Caki2 (cell line): ENCODE measurements at places on chromosomes 2 and 18.

DNA sequence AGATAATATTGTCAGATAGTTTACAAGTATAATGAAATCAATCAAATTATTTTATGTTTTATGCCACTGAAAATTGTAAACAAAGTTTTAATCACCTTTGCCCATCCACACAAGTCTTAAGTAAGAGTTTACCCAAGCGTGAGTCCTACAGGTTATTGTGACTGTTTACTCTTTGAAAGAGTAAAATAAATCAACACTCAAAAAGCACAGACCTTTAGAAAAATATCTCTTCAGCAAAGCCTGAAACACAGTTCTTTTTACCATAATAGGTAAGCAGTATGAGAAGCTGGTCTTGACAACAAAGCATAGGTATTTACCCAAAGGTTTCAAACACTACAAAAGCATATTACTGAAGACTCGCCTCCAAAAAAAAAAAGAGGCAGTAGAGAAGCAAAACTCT is 3.7 kb downstream of the ROCK2 start:
- DNase-seq = no peak

DNA sequence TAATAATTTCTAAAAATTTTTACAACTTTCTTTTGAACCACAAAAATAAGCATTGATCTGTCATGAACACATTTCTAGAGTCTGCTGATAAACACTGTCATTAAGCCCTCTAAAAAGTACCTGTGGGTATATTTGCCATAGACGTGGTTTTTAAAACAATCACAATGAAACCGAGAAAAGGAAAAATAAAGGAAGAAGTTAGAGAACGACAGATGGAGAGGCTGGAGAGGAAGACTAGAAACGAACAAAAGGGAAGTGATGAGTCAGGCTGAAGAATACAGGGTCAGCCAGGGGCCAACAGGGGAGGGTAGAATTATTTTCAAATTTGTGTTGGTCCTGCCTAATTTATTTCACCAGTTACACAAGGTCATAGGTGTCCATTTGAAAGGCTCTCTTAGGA is 62.0 kb downstream of the MYL12B start:
- DNase-seq = no peak

DNA sequence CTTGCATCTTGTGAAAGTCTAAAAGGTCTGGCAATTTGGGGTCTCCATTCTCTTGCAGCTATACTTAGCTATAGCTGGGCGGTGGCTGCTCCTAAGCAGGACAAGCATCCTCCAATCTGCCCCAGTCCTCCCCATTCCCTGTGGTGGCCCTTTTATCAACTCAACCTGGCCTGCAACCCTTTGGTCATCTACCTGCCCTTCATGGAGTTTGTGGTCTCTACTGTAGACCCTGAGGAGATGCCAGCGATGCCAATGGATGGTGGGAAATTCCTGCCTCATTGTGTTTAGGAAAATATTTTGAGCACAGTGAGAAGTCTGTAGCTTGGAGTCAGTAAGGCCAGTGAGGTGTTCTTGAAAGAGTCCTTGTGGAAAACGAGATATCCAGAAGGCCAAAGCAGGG is 143.4 kb downstream of the CAPN13 start:
- no peak for DNase-seq

- DNase-seq = peak; percentile 57
Measured at GRCh38 chr2:189393440-189394111, 47.7 kb upstream of the WDR75 start.

DNA sequence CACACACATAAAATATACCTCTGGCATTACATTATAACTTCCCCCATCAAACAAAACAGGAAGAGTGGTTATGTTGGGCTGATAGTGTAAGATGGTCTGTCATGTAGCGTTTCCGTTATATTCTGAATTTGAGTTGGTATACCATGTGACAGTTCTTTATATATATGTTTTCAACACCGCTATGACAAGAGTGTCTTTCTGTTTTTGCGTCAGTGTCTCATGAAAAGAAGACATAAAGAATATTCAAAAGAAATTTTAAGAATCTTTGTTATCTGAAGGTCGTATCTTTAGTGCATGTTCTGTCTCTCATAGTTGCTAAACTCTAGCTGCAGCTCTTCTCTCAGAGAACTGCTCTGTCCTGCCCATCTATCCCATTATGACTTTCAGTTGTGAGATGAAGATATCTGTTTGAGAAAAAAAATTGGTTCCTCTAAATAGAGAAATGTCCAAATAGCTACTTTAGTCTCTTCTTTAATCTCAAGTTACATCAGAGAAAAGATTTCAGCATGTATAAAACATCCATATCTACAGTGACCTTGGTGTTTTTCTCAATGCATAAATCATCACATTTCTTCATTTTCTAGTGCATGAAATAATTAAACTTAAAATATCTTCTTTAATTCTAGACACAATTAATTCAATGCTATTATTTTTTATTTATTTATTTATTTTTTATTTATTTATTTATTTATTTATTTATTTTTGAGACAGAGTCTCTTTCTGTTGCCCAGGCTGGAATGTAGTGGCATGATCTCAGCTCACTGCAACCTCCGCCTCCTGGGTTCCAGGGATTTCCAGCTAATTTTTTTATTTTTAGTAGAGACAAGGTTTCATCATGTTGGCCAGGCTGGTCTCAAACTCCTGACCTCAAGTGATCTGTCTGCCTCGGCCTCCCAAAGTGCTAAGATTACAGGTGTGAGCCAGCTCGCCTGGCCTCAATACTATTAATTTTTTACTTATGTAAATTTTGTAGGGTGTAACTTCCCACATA is 24.3 kb upstream of the PSME4 start:
- DNase-seq = no peak

GRCh38 chr2:192047315-192048107 is 147.2 kb downstream of the TMEFF2 start:
- no peak for DNase-seq

DNA sequence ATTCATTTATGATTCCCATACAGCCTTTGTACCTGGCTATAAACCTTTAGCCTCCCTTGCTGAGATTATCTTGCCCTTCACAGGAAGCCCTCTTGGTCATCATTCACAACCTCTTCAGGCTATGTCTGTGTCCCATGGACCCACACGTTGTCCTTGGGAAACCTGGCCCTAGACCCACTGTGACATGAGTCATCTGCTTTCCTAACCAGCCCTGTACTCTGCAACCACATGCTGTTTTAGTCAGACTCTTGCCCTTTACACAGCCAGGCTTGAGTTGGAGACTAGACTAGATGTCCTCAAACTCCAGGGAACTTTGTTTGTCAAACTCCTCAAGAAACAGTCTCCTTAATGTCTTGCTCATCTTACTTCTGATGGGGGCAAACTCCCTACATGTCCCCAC is 229.3 kb upstream of the ZSWIM2 start:
- no peak for DNase-seq

- no peak for DNase-seq
Measured at GRCh38 chr2:184413671-184414229, 184.6 kb upstream of the ZNF804A start.

DNA sequence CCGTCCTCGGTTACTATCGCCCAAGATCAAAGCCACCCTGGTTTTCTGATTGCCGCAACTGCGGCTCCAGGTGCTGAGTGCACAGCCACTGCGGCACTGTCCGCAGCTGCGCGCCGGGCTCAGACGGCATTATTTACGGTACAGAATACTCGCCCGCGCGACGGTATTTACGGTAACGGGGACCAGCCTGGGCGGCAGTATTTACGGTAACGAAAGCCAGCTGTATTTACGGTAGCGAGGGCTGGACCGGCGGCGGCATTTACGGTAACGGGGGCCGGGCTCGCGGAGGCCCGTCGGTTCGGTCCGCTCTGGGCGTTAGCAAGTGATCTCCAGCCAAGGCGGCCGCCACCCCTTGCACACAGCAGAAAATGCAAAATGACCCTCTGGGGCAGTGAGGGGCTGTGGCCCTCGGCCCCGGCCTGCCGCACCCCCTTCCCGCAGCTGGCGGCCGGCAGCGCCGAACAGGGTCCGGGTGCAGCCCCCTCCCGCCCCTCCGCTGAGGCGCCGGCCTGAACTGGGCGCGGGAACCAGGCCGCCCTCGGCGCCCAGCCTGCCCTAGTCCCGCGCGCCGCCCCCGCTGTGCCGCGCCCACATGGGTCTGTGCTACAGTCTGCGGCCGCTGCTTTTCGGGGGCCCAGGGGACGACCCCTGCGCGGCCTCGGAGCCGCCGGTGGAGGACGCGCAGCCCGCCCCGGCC is at the start of gene GNAL:
GNAL (plus strand) TSS at position 293 of the 697 bp plus-strand sequence; CDS start at position 593, 300 bp downstream.
- peak; percentile 74 for DNase-seq

DNA sequence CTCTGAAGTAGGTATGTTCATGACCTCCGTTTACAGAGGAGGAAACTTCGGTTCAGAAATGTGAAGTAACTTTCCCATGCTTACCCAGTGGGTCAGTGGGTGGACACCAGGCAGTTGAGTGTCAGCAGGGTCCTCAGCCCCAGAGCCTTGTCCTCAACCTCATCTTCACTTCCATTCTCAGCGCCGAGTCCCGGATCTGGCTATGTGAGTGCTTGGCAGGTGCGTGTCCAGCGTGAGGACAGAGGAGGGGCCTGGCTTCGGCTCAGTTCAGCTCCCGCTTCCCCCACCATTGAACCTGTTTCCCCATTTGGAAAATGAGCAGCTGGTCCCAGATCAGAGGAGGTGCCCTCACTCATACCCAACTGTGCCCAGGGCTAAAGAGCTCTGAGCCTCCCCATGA is 267.6 kb downstream of the ATAD2B start:
- no peak for DNase-seq

- peak; percentile 27 for DNase-seq
Measured at GRCh38 chr2:48347712-48348111, 182.2 kb upstream of the STON1 start.

- DNase-seq = no peak
Measured at GRCh38 chr2:217610401-217610814, 392.4 kb downstream of the TNS1 start.

DNA sequence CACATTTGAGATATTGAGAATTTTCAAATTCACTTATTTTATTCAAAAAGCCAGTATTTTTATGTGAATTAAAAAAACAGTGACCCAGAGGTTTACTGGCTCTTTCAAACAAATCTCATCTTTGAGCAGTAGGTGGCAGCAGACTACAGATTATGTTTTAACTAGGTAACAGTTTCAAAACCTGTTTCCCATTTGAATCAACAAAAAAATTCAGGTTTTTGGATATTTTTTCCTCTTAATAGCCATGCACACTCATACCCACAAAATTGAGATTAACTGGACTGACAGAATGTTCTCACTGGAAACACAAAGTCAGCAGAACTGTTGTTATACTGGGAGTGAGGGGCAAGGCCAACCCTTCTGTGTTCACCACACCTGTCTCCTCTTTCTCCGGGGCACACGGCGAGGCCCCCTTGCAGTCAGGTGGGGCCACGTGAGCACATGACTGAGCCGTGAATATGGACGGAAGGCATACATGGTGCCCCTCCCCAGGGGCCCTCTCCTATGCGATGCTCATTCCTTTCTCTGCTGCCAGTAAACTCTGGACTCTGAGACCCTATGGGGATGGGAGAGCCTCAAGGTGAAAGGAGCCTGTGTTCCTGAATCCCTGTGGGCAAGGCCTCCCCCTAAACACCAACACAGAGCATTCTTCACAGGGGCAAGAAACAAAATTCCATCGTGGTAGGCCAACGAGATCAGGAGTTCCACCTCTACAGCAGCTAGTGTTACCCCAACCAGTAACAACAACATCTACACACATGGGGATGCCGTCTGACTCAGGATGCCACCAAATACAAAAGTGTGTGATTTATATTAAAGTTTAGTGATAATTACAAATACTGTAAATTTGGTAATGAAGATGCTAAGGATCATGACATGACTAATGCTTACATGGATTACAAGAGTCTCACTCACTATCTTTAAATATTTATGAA is 80.4 kb downstream of the LPIN2 start:
- peak; percentile 41 for DNase-seq

DNA sequence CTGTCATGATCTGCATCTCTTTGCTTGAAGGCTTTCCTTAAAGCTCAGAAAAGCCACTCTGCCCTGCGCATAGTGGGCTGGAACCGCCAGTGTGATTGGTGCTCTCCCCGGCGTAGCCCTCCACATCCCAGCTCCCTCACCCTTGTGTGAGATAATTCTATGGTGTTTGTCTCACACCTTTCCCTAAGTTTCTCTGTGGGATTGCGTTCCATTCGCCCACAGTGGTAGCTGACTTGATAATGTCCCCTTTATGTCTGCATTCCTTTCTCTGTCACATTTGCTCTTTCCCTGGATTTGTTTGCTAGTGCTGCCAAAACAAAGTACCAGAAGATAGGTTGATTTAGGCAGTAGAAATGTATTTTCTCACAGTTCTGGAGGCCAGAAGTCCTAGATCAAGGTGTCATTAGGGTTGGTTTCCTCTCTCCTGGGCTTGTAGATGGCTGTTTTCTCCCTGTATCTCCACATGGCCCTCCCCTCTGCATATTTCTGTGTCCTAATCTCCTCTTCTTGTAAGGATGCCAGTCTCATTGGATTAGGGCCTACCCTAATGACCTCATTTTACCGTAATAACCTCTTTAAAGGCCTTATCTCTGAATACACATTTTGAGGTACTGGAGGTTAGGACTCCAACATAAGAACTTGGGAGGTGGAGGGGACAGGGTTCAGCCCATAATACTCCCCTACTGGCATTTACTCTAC is 7.4 kb upstream of the TMEM87B start:
- no peak for DNase-seq

DNA sequence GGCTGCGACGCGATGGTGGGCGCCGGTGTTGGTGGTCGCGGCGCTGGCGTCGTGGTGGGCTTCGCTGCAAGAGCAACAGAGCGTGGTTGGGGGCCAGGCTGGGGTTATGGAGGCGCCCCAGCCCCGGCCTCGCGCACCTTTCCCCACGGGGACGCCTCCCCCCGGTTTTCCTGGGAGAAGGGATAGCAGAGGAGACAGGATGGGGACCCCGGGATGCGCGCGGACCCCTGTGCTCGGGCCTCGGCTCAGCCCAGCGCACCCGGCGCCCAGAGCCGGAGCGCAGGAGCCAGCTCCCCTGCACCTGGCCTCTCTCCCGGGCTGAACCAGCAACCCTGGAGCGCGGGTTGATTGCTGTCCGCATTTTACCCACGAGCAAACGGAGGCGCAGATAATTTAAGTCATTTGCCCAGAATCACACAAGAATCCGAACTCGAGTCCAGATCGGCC is 1.0 kb downstream of the CD8A start:
- DNase-seq = no peak

DNA sequence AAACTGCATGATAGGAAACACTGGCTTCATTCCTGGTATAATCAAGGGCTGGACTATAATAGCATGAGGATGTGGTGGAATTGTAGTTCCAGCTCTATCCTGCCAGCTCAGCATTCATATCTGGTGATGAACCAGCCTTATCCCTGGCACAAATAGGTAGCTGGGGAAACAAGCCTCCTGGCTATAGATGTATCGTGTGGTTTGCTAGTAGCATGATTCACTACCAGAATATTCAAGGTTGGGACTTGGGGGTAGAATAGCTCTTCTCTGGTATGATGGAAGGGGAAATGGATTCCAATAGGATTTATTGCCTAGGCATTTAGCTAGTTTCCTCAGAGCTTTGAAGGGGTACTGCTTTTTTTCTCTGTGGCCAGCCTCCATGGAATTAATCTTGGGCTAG is 532.8 kb downstream of the FBXO15 start:
- no peak for DNase-seq

DNA sequence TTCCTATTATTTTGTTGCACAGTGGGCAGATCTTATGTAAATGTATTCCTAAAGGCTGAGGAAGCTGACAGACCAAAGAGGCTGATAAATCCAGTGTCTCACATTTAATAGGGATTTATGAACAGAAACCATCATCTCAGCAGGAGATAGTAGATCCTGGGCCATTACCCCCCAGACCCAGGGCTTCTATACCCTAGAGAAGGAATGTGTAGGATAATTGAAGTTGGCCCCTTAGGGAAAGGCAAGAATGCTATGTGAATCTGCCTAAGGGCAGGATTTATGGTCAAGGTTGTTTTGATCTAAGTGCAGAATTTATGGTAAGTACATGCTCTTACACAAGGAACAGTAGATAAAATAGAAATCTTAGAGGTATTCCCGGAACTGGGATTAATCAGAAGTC is 29.0 kb downstream of the RPL37A start:
- no peak for DNase-seq
